Activated naive CD8-positive, alpha-beta T cell treated with anti-CD3 and anti-CD28 coated beads for 36 hours (primary cell): ENCODE measurements at places on chromosomes 16 and 17.
A peak's percentile ranks its signal among the peaks of the same experiment; 100 is the strongest.

DNA sequence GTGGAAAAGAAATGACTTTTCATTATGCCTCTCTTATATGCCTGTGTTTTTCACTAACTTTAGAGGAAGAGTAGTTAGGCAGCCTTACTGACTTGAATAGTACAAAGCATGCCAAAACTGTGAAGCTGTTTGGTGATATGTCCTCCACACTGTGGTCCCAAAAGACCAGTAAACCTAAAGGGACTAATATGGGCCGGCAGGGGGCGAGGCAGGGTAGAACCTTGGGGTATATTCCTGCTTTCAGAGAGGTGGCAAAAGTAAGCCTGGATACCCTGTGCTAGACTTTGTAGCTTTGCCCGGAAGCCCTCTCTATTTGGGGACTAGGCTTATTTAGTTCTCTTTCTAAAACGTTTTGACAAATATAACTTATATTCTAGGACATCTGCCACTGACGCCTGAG is 36.5 kb upstream of the VWA3A start:
- DNase-seq = no peak

- no peak for DNase-seq
Measured at GRCh38 chr17:13135506-13135905, 117.7 kb upstream of the ELAC2 start.

DNA sequence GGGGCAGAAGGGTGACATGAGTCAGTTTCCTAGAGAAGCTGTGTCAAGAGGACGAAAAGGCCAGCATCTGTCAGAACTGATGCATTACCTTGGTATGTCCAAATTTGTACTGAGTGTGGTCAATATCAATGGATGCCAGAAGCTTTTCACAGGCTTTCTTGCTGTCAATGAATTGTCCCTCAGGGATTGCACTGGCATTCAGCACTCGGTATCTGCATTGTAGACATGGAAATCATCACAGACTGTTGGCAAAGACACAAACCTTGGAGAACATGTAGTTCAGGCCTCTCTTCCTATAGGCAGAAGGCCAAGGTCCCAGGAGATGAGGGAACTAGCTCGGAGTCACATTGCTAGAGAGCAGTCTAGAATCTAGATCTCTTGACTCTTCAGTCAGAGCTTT is 16.6 kb downstream of the MYH3 start:
- no peak for DNase-seq

DNA sequence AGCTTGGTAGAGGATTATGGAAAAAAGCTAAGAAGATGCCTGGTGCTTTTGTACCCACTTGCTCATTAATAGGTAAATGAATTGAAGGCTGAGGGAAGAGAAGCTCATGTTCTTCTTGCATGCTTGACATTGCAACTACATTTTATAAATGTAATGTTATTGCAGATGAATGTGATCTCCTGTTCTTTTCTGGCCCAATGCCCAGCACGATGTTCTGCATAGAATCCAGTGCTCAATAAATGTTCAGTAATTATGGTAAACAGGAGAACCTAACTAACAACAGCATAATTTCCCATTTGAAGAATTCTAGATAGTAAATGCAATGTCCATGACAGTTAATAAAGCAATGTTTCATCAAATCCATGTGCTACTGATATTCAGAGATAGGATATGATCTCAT is 638.2 kb upstream of the SOX9 start:
- DNase-seq = no peak

DNA sequence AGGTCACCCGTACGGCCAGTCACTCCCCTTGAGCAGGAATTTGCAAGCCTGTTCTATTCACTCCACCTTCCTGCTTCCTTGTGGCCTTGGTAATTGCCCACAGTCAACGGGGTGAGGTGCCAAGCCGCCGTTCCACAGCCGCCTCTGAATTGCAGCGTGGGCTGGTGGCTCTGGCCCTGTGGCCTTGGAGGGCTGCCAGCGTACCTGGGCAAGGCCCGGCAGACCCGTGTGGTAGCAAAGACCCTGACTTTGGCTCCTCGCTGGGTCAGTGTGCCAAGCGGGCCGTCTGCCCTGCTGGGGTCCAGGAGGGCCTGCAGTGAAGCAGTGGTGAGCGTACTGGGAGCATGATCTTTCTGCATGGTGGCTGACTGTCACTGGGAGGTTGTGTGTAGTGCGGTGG is 3.6 kb downstream of the BANP start:
- no peak for DNase-seq

DNA sequence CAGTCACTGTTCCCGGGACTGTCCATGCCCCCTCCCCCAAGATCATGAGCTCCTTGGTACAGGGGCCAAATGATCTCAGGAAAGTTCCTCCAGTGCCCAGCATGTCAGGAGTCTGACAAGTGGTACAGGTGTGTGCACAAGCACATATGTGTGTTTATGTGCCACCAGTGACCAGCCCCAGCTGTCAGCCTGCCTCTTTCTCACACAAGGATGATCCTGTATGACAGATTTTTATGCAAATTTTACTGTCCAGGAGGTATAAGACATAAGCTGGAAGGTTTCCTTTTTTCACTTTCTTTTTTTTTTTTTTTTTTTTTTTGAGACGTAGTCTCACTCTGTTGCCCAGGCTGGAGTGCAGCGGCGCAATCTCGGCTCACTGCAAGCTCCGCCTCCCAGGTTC is 31.4 kb upstream of the GFOD2 start:
- DNase-seq = no peak

DNA sequence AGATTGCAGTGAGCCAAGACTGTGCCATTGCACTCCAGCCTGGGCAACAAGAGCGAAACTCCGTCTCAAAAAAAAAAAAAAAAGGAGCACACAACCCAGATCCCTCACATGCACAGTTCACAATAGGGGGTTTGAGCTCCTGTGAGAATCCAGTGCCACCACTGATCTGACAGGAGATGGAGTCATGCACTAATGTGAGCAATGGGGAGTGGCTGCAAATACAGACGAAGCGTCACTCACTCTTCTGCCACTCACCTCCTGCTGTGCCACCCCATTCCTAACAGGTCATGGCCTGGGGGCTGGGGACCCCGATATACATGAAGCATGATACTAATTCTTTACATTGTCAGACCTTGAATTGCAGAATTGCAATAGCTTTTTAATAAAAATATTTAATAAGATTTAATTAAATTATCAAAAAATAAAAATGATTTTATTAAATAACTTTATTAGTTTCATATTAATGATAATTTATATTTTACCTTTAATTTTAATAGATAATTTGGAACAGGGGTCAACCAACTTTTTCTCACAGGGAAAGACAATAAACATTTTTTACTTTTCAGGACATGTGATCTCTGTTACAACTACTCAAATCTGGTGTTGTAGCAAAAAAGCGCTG is 171.4 kb downstream of the COPRS start:
- DNase-seq = no peak

DNA sequence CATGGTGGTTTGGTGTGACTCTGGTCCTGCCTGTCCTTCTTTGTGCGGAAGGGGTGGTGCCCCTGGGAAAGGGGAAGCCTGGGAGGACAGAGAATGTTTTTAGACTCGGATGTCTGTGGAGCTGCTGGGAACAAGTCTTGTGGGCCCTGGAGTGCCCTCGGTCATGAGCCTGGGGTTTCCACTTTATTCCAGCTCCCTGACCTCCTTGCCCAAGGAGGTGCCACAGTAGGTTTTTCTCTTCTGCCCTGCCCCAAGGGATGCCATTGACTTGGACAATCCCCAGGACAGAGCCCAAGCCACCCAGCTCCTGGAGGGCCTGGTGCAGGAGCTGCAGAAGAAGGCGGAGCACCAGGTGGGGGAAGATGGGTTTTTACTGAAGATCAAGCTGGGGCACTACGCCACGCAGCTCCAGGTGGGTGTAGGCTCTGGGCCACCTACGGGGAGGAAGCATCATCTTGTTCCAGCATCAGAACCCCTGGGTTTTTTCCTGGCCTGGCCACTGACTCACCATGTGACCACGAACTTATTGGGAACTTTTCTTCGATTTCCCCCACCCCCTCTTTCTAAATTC is 1.4 kb downstream of the STAT5A start:
- peak; percentile 57 for DNase-seq

GRCh38 chr17:8938933-8939332 is 26.6 kb downstream of the PIK3R5 start:
- no peak for DNase-seq

GRCh38 chr17:32349503-32349853 is 479 bp upstream of the ZNF207 start:
- no peak for DNase-seq

DNA sequence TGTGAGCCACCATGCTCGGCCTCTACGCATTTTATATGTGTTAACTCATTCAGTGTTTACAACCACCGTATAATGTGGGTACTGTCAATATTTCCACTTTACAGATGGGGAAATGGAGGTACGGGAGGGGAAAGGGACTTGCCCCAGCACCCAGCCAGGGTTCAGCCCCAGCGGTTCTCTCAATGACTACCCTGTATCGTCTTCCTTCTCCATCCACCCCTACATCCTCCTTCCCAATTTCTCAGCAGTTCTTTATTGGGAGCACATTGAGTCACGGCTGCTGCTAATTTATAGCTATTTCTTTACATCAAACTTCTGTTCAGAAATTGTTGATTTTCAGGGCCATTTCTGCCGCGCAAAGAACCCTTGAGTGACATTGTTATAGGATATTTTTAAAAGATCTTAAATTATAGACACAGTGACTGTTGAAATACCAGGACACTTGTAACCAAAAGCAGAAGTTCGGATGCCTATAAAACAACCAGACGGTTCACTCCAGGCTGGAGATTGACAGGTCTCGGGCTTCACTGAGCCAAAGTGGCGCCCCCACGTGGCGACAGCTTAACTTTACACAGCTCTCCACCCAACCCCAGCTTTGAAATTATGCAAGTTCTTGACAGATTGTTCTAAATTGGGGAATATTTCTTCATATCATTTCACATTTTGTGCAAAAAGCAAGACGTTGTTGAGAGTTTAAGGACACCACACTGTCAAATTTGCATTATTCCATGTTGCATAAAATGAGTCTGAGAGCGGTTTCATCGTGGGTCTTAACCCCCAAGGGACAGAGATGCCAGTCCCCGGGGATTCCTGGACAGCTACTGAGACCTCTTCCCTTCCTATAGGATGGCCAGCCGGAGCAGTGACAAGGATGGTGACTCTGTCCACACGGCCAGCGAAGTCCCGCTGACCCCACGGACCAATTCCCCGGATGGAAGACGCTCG is 11.8 kb downstream of the SYT17 start:
- DNase-seq = peak; percentile 30

GRCh38 chr17:3658784-3659449 is 9.5 kb downstream of the TAX1BP3 start:
- no peak for DNase-seq

GRCh38 chr16:22098405-22099255 is 6.3 kb downstream of the VWA3A start:
- peak; percentile 10 for DNase-seq

DNA sequence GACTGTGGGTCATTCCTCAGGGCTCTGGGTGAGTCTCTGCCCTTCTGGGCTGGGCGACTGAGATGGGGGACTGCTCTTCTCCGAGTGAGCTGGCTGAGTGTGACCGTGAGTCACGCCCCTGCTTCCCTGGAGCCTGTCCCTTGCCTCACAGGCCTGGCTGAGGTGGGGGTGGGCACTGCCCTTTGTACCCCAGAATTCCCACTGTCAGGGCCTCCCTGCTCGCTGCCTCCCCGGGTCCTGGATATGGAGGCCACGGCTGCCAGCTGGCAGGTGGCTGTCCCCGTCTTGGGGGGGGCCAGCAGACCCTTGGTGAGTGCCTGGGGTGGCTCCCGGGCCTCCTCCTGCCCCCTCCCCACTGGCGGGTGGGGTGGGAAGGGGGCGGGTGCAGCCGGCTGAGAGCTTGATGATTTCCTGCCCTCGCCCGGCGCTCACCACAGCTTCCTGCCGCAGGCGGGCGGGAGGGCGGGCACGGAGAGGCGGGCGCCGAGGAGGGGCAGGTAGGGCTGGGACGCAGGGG is at the start of gene LAT:
TSS of gene LAT (plus strand) at position 434 of the 517 bp plus-strand sequence. CDS start 366 bp downstream, outside the sequence.
- peak; percentile 76 for DNase-seq

GRCh38 chr17:50027881-50028735 is 27.8 kb upstream of the ITGA3 start:
- no peak for DNase-seq
